Spinal cord (tissue), 10 donors: ENCODE measurements at places on chromosomes 5 and 9.

GRCh38 chr9:136838314-136839228 lies 3.7 kb upstream of the AJM1 start:
- DNase-seq, result no peak

DNA sequence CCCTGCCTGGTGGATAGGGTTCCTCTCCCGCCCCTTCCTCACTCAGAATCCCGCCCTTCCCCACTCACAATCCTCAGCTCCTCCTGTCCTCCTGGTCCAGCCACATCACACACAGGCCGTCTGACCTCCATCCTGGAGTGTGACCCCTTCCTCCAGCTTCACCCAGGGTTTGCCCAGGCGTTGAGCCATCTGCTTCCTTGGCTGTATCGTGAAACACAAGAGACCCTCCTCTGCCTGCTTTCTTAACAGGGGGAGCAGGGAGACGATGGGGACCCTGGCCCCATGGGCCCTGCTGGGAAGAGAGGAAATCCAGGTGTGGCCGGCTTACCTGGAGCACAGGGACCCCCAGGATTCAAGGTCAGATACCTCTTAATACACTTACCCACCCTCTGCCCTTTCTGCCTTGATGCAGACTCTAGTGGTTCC lies 32.3 kb upstream of the ORM1 start:
- no peak for DNase-seq

GRCh38 chr5:83718195-83718825 lies 2.3 kb downstream of the HAPLN1 start:
- peak; percentile 95 for DNase-seq

DNA sequence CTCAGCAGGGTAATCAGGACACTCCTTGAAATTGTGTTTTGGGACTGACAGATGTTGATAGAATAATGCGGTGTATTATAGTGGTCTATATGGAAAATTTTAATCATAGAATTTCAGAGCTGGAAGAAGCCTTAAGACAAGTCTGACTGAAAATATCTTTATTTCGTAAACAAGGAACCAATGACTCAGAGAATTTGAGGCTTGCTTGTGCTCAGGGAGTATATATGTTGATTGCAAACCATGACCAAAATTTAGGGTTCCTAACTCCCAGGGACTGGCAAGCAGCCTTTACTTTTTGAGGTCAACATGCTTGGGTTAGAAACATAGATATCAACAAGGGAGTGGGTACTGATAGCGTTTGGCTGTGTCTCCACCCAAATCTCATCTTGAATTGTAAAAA lies 287.2 kb downstream of the CD180 start:
- DNase-seq, result no peak

GRCh38 chr5:138829341-138829740 lies 45.8 kb downstream of the LRRTM2 start:
- DNase-seq, result no peak
